ENCODE measurements at places on chromosomes 4 and X. TPM values are rescaled to one million over a fixed set of nuclear protein-coding genes. Genes with fewer than 3 reads are reported as not detected.

Gene RGN
- not detected for total RNA-seq

DNA sequence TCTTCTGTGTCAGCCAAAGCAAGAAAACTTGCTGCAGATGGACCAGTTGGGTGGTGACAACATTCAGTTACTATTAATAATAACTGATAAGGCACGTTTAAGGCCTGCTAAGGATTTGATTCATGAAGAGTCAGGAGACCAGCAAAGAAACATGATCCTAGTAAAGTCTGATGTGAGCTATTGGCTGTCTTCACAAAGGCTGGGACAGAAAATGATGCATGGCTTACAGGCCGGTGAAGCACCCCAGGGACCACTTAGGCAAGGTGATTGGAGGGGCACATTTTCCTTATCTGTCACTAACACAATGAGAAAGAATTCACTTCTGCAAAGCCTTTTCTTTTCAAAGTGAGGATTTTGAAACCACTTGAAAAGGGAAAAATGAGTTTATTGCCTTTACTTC is 65.4 kb upstream of the TRPC3 start:
- no peak for DNase-seq

Gene FGB
- total RNA-seq, result not detected

DNA sequence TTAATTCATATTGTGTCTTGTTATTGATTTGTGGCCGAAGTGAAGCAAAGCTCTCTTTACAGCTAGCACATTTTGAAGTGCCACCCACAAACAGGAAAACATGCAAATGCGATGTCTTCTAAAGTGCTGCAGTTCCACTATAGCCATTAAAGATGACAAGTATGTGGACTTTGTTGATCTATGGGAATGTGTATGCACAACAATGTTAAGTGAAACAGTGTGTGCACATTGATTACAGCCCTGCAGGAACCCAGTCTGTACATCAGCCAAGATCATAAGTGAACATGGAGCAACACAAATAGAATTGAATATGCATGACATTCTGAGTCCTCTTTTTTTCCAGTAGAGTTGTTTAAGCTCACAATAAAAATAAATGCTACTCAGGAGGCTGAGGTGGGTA is 43.0 kb downstream of the TFDP3 start:
- no peak for DNase-seq

Gene SORBS2
- not detected for total RNA-seq

DNA sequence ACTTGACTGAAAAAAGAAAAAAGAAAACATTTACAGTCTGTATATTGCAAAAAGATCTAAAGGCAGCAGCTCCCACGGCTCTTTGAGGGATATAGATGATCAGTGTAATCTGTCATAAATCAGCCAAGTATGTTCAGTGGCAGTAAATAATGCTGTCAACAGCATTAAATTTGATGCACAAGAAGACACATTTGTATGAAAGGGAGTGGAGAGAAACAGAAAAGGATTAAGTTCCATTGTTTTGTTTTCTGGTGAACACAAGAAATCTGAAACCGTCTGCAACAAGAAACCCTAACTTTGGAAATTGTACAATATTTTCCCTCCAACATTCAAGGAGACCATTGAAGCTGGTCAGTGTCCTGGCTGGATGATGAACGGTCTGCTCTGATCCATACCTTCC is 27.6 kb upstream of the C1QTNF7 start:
- no peak for DNase-seq

Gene CT45A2
- total RNA-seq, result not detected

Gene UGT2B15
- total RNA-seq, result not detected

Gene EDNRA
- total RNA-seq, result not detected

Gene MAGEA1
- total RNA-seq, result not detected

DNA sequence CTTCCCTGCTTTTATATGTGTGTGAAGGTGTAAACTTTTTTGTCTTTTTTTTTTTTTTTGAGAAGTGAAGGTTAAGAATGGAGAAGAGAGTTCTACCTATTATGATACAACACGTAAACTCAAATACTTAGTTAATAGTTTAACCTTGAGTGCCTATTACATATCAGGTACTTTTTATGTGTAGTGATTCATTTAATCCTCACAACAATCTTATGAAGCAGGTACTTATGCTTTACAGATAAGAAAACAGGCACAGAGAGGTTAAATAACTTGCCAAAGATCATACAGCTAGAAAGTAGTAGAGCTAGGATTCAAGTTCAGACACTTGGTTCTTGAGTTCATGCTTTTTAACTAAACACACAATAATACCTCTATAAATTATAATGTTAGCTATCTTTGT is 107.4 kb downstream of the THOC2 start:
- DNase-seq, result no peak

Gene CPLX1
- total RNA-seq, result 0.28 TPM

Gene BMPR1B
- total RNA-seq, result not detected

DNA sequence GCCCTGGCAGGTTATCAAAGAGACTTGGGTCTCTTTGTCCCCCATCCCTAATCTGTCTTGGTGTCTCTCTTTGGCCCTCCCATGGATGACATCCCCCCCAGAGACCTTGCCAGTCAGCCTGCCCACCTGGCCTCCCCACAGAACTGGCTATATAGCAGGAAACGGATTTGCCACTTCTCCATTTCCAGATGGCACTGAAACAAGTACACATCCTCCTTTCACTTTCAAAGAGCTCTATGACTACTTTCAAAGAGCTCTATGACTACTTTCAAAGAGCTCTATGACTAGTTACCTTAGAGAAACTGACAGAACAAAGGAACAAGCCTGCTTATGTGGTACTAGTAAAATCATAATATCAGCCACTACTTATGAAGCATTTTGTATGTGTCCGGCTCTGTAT is 175.3 kb downstream of the MAML3 start:
- DNase-seq, result peak; percentile 34

Gene ANK2
- total RNA-seq, result 2.1 TPM

DNA sequence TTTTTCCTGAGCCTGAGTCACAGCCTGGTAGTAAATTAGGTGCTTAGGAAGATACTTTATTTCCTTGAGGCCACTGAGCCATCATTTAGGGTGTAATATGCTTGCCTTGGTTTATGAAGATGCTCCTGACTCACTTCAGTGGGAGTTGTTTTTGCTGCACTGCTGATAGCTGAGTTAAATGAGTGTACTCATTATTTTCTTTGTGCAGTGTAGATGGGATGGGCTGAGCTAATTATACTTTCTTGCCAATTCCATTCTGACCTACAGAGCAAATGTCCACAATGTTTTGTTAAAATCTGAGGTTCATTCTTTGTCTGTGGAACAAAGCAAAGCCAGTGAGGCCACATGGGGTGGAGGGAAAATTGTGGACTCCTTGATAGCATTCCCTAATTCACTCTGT is 60.0 kb downstream of the FGF13 start:
- no peak for DNase-seq

DNA sequence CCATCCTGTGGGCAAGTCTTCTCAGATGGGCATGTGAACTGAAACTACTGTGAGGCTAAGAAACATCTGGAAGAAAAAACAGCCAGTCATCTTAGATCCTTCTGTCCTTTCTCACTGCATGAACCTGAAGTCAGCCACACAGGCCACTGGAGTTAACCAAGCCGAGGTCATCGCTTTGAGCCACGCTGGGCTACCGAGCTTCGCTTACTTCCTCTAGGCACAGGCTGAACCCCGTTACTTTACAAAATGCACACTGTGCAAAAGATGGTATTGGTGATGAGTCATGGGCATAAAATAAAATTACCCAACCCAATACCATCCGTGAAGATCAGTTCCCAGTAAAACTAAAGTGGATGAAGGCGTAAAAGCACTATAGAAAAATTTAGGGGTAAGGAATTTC is 86.2 kb downstream of the MTMR1 start:
- DNase-seq, result no peak

Gene C4orf17
- not detected for total RNA-seq

DNA sequence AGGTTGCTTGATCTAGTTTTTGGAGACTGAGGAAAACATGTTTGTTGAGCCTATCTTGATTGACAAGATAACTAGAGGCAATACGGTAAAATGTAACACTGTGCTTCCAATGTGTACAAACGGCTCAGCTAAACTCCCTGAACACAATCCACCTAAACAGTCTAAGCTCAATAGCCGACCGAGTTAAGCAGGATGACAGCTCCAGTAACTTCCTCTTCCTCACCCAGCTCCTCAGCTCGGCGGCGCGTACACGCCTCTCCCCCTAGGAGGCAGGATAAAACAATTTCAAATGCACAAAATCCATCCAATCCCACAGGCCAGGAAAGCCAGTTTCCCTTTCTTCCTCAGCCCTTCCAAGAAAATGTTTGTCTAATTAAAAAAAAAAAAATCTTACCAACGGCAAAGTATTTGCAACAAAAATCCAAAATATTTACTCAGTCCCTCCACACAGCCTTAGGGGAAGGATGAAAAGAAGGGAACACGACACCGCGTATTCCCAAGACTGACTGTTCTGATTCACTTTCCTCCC is 1.0 kb downstream of the CNOT6L start:
- DNase-seq, result peak; percentile 73

DNA sequence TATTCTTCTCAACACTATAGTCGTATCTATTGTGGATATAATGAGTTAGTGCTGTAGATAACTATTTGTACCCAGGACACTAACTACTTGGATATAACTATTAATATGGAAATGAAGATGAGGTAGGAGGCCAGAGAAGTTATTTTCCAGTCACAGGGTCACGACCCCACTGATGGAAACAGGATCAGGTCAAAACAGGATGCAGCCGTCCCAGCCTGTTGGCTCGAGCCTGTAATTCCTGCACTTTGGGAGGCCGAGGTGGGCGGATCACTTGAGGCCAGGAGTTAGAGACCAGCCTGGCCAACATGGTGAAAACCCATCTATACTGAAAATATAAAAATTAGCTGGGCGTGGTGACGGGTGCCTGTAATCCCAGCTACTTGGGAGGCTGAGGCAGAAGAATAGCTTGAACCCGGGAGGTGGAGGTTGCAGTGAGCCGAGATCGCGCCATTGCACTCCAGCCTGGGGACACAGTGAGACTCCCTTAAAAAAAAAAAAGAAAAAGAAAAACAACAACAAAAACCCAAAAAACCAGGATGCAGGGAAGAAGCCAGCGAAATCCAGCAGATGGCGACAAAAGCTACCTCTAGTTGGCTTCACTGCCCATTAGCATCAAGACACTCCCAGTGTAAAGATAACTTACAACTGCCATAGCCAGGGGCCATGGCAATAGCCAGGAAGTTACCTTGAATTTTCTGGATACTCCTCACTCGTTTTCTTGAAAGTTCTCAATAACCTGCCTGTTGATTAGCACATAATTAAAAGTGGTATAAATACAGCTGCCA is 37.9 kb upstream of the NKAP start:
- DNase-seq, result peak; percentile 42

- peak; percentile 11 for DNase-seq
Observed at GRCh38 chr4:82560853-82561785, 669 bp downstream of the TMEM150C start.

Gene HELT
- not detected for total RNA-seq

DNA sequence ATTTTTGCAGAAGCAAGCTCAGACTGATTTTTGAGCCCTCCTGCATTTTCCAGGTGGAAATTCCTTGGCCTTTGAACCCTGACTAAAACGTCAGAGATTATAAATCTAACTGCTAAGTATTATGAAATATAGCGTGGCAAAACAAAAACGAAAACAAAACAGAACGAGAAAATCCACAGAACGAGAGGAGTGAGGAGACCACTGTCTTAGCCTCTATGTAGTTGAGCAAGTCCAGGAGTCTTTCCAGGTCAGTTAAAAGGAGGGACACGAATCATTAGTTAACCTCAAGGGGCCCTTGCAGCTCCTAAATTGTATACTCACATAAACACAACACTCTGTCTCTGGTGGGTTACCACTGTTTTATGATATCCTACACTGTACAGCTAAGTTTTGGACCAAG is 80.2 kb downstream of the SYNPO2 start:
- DNase-seq, result no peak

DNA sequence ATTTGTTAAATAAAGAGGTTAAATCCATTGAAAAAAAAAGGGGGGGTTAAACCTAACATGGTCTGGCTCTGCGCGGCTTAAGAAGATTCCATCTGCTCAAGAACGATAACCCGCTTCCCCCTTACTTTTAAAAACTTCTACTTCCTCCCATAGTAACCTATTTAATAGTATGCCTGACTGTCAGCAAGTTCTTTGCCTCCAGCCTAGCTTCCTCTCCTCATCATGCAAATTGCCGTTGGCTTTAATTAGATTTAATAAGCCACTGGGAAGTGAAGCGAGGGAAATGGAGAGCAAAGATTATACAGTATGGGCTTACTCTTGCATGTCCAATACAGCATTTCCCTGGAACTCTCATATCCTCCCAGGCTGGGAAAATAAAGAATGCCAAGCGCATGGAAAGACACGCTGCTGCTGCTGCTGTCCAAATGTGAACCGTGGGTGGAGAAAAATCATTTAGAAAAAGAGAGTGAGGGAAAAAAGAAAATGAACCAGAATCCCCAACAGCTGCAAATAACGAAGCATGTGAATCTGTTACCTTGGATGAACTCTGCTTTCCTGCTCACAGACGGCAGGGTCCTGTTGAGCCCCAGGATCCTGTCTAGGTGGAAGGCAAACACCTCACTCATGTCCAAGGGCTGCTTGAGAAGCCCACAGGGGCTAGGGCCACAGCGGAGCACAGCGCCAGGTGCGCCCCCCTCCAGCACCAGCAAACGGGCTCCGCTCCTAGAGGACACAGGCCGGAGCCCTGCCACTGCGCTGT is 2.7 kb downstream of the GASK1B start:
- no peak for DNase-seq

Gene POF1B
- not detected for total RNA-seq

Gene CXCL13
- total RNA-seq, result 5.1 TPM

DNA sequence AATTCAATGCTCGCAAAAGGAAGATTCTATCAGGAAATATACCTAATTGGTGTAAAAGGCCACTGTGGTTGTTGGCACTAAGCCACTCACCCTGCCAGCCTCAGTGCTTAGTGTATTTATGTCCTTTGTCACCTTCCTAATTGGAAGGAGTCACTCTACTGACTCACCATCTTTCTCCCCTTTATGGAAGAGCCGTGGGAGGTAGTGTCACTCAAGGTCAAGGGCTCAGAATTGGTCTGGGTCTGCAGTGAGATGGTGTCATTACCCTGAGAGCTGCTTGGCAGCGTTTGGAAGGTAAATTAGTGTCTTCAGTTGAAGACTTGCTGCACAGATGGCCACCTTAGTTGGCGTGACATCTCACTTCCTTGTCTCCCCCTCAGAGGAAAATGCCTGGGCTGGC is 41.7 kb upstream of the CDKN2AIP start:
- peak; percentile 34 for DNase-seq

- no peak for DNase-seq
Observed at GRCh38 chr4:161466316-161466715, 697.5 kb downstream of the FSTL5 start.

DNA sequence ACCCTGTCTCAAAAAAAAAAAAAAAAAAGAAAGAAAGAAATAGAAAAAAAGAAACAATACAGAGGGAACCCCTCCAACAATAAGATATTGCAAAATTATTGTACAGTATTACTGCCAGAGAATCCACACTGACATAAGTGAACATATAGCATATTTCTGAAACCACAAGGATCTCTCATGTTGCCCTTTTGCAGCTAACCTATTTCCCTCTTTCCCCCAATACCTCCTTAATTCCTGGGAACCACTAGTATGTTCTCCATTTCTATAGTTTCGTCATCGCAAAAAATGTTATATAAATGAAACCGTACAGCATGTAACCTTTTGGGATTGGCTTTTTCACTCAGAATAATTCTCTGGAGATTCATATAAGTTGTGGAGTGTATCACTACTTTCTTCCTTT is 20.0 kb upstream of the BMP2K start:
- DNase-seq, result no peak

Data from activated CD4-positive, alpha-beta T cell treated with anti-CD3 and anti-CD28 coated beads for 36 hours (primary cell).